ENCODE measurements at places on chromosomes 5 and 9.

- no peak for DNase-seq
Observed at GRCh38 chr5:164356790-164357189, 851.4 kb downstream of the MAT2B start.

DNA sequence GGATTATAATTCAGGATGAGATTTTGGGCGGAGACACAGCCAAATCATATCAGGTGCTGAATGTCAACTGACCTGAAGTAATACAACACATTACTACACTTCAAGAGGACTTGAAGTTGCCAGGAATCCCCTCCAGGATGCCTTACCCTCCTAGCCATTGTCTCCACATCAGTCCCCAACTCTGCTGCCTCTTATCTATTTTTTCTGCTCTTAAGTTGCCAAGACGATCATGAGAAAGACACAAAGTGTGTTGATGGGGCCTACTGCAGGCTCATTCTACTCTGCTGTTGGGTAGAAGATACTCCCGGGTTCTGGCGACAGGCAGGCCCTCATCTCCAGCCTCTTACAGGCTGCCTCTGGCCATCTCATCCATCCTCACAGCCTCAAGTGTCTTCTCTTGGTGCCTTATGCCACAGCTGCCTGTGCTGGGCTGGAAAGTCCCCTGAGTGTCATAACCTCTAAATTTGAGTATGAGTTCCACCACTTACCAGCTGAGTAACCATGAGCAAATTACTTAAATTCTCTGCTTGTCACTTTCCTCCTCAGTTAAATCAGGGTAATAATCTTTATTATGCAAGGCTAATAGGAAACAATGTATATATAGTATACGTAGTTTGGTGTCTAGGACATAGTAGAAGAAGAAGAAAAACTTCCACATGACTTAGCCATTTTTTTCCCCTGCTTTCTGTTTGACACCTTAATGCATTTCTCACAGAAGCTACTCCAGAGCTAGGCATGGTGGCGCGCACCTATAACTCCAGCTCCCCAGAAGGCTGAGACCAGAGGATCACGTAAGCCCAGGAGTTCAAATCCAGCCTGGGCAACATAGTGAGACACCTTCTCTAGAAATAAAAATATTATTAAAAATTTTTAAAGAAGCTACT lies 73.0 kb upstream of the SNX2 start:
- no peak for DNase-seq

GRCh38 chr9:122912964-122913673 lies at the start of gene ZBTB6:
TSS of gene ZBTB6 (minus strand) at chr9:122913323. CDS start at chr9:122912072, 1,251 bp downstream.
- peak; percentile 90 for DNase-seq

DNA sequence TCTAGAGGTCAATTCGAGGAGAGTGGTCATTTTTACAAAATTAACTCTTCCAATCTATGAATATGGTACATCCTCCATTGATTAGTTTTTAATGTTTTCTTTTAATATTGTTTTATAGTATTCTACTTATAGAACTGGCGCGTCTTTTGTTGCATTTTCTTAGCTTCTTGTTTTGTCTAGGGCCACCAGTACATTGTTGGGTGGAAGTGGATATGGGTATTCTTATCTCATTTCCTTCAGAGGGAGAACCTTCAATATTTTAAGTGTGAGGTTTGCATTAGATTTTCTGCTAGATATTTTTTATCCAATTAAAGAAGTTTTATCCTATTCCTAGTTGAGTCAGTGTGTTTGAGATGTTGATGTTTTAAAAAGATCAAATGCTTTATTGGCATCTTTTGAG lies 69.8 kb downstream of the RPS23 start:
- DNase-seq, result no peak

GRCh38 chr5:51573835-51574234 lies 190.6 kb downstream of the ISL1 start:
- no peak for DNase-seq

- no peak for DNase-seq
Observed at GRCh38 chr9:14993901-14994554, 83.8 kb upstream of the FREM1 start.

GRCh38 chr5:4532705-4533080 lies 607.4 kb upstream of the ADAMTS16 start:
- DNase-seq, result no peak

DNA sequence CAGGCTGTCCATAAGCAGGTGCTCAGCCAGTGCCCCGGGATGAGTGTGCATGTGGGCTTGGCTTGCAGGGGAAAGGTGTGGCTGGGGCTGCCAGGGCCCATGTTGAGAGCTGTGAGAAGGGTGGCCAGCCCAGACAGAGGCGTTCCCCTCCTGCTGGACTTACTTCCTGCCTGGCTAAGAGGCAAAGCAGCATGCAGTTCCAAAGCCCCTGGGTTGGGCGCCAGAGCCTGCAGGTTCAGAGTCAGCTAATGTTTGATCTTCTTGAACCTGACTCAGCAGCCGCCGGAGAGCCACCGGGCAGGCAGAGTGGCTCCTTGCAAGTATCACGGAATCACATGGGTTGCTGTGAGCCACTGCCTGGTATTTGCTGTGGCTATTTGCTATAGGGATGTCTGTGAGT lies 168.4 kb upstream of the MAP1B start:
- peak; percentile 87 for DNase-seq

DNA sequence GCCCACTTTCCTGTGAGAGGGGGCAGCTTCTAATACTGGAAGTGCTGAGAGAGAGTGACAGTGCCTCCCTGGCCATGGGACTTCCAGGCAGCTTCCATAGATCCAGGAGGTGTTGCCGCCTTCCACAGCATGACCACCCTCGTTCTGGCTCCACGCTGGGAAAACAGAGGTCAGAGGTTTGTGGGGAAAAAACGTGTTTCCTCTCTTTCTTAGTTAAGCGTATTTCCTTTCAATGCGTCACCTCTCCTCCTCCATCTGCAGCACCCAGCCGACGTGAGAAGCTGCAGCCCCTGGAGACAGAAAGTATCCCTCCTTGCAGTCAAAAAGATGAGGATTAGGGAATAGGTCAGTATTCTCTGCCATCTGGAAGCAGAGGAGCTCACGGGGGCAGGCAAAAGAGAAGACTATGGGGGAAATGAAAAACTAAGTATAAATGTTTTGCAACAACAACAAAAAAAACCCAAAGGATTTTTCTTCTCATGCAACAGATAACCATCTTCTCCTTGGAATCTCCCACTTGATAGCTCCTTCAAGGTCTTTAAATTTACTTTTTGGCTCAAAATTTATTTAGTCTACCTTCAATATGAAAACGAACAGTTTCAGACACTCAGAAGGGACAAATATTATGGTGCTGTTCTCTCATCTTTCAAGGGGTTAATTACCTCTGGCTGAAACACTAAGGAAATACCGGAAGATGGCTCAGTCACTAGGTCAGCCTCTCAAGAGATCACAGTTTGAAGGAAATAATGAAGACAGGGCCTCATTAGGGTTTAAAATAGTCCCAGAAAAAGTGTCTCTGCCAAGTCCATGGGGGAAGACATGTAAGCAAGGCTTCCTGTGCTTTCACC lies 38.0 kb downstream of the MTMR12 start:
- peak; percentile 77 for DNase-seq

GRCh38 chr9:109935406-109936087 lies 155.5 kb downstream of the PALM2AKAP2 start:
- DNase-seq, result no peak

DNA sequence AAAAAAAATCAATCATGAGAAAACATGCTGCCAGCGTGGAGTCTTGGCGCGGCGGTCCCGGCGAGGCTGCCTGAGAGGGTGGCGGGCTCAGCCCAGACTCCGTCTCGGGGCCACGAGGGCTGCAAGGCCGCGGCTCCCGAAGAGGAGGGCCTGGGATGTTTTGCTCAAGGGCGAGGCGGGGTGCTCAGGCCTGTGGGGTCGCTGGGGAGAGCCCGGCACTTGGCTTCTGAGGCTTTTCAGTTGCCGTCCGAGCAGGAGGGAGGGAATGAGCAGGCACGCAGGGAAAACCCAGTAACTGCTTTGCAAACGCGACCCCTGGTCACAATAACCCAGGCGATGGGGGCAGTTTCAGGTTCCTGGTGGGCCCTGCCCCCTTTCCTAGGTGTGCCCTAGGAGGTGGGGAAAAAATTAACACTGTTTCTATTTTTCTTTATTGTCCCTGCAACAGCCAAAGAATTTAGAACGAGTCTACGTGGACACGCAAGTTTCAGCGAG lies 3.2 kb upstream of the IRX2 start:
- DNase-seq, result peak; percentile 80

DNA sequence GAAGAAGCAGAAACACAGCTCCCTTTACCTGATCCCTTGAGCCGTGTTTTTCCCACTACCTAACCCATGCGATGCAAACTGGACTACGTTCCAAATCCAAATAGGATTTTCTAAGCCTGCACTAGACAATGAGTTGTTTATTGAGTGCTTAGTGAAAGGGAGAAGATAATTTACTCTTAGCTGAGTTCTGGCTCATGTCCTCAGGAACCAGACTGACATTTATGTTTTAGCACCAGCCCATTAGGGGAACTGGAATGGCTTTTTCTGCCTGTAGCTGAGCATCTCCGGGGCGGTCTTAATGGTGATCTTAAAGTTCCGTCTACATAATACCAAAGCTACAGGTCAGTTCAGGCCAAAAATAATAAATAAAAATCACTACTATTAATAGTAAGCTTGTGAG lies 81.5 kb downstream of the SH3TC2 start:
- DNase-seq, result no peak

DNA sequence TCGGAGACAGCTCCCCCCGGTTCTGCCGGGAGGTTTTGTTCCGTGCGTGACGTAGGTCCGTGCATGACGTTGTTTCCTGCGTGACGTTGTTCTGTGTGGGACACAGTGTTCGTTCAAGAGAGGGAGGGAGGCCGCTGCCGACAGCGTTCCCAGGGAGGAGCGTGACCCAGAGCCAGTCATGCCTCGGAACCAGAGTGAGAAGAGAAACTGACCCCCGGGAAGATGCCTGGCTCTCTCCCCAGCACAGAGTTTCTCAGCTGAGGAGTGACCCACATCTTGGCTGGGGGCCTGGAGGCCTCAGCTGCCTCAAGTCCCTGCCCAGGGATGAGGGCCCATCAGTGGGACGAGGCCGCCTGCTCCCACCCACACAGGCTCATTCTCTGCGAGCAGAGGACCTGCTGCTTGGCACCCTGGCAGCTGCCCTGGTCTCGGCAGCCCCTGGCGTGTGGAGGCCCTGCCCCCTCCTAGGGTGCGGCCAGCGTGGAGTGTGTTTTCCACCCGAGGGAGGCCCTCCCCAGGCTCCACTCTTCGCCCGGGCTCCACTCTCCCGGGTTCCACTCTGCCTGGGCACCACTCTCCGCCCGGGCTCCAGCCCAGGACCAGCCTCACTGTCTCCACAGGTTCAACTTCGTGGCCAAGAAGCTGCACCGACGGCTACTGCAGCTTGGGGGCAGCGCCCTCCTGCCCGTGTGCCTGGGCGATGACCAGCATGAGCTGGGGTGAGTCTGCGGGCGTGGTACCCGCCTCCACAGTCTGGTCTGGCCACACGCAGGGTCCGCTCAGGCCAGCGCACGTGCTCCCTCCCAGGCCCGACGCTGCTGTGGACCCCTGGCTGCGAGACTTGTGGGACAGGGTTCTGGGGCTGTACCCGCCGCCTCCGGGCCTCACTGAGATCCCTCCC lies 7.9 kb downstream of the NDOR1 start:
- no peak for DNase-seq

DNA sequence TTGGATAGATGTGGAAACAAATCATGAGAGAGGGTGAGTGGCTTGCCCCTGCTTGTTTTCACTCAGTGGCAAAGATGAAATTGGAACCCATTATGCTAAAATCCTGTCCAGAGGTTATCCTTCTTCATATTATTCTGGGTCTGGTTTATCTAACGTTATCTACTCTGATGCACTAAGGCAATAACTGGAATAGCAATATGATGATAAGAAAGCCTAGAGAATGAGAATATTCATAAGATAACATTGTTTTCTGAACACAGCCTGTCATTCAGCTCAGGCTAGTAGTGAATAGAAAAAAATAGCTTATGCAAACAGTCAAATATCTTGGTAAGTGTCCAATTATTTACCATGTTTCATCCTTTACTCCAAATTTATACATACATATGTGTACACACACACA lies 132.0 kb upstream of the C6 start:
- DNase-seq, result no peak

DNA sequence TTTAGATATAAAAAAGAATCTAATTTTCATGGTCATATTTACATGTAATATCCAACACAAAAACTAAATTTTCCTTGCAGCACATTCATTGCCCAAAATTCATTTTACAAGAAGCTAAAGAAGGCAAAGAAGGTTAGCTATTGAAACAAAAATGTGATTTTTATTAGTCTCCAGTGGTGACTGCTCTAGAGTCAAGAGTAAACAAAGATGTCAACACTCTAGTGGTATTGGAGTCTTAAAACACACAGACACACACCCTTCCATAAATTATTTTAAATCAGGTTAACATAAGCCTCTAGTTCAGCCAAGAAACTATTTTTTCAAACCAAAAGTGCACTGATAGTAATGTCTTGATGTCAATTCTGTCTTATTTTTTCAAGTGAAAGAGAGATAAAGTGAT lies 329.2 kb downstream of the ZNF608 start:
- DNase-seq, result no peak

- DNase-seq, result peak; percentile 37
Observed at GRCh38 chr9:121253821-121254501, 14.0 kb upstream of the GSN start.

DNA sequence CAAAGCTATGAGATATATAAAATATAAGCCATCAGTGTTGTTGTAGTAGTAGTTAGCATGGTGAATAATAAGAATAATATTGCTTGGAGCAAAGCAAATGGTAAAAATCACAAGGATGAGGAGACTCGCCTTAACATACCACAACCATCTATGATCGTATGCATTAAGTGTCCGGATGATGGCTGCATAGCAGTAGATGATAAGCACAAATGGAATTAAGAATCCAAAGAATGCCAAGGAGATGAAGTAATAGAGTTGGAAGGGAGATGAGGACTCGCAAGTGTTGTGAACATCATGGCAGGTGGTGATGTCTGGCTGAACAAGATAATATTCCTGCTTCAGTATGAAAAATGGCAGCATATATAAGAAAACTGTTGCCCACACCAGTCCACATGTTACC lies 5.5 kb downstream of the F2RL2 start:
- no peak for DNase-seq

DNA sequence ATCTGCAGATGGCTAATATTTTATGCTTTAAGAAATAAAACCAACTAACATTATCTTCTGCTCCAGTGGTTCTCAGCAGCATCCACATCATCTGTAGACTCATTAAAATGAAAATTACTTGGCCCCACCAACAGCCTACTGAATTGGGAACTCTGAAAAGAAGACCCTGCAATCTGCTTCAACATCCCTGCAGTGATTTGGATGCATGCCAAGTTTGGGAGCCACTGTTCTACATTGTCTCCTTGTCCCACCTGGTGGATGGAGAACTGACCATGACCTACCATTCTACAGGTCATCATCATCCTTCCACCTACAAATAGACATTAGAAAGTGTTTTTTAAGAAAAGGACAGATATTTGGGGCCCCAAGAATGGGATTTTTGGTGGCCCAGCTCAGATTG lies 71.1 kb downstream of the ACER2 start:
- DNase-seq, result peak; percentile 11

Measured in endodermal cell (in vitro differentiated cells).